GM23338 (cell line): ENCODE measurements at places on chromosomes 2 and 18. TPM values are rescaled to one million over a fixed set of nuclear protein-coding genes. Genes with fewer than 3 reads are reported as not detected.

Gene KCNJ3
- total RNA-seq = 0.28 and 0.74 TPM in 2 replicates

Gene CRYBA2
- not detected in 2 replicates for total RNA-seq

- no peak for DNase-seq
- no peak overlapping the region for H3K4me3 ChIP-seq
- no peak overlapping the region for H3K27ac ChIP-seq
- H3K36me3 ChIP-seq = no peaks in the 10 kb centered on the region
- H3K27me3 ChIP-seq = no peaks in the 10 kb centered on the region
Measured at GRCh38 chr2:241393524-241394196, 37.6 kb downstream of the FARP2 start.

- no peaks in the 10 kb centered on the region for H3K36me3 ChIP-seq
- H3K27ac ChIP-seq = no peak overlapping the region
- H3K4me1 ChIP-seq = no peaks in the 10 kb centered on the region
- no peak for DNase-seq
- no peaks in the 10 kb centered on the region for H3K27me3 ChIP-seq
Measured at GRCh38 chr2:29247336-29247914, 132.2 kb downstream of the CLIP4 start.

DNA sequence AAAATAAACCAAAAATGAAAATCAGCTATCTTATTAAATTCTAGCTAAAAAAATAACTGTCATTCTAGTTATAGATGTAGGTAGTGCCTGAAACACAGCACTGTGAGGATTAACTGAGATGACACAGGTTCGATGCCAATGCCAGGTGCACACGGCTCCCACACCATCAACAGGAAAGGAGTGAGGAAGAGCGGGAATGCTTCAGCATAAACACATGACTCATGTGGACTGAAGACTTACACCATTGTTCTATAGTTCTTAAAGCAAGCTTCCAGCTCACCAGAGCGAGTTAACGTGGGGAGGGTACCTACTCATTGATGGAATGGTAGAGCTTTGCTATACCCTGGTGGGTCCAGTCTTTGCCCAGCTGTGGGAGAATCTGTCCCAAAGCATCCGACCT is 76.7 kb downstream of the EMILIN2 start:
- DNase-seq = no peak
- H3K36me3 ChIP-seq = peaks cover 5% of the 10 kb centered on the region
- H3K27ac ChIP-seq = no peak overlapping the region
- no peaks in the 10 kb centered on the region for H3K27me3 ChIP-seq
- no peak overlapping the region for H3K4me3 ChIP-seq
